NCI-H2081 (cell line): ENCODE measurements at places on chromosomes 7 and 10.

GRCh38 chr10:9043466-9043865 lies 989.0 kb downstream of the GATA3 start:
- DNase-seq, result no peak

- no peak for DNase-seq
Observed at GRCh38 chr7:33804140-33804660, 101.1 kb upstream of the BMPER start.

- no peak for DNase-seq
Observed at GRCh38 chr7:100444311-100445278, 8.3 kb upstream of the PPP1R35 start.

GRCh38 chr10:35459449-35459847 lies 123.1 kb downstream of the CCNY start:
- no peak for DNase-seq

- peak; percentile 44 for DNase-seq
Observed at GRCh38 chr7:73865738-73866445, 4.9 kb downstream of the TMEM270 start.

- DNase-seq, result peak; percentile 38
Observed at GRCh38 chr7:130942211-130942964, 208.4 kb upstream of the KLF14 start.

DNA sequence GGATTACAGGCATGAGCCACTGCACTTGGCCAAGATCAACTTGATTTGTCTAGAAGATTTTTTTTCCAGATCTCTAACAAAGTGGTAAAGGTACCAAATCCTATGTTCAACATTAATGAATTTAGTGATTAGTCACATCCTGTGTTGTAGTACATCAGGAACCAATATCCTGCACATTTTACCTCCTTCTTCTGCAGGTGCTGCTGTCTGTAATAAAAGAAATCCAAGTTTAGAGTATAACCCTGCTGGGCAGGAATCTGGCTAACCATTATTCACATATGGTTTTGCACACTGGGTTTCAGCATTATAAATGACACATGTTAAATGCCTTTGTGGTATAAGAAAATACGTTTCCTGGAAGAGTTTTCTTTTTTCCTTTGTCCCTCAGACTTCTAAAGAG lies 10.8 kb downstream of the PARD3 start:
- DNase-seq, result no peak

GRCh38 chr10:21145751-21146435 lies 248.8 kb upstream of the NEBL start:
- no peak for DNase-seq

DNA sequence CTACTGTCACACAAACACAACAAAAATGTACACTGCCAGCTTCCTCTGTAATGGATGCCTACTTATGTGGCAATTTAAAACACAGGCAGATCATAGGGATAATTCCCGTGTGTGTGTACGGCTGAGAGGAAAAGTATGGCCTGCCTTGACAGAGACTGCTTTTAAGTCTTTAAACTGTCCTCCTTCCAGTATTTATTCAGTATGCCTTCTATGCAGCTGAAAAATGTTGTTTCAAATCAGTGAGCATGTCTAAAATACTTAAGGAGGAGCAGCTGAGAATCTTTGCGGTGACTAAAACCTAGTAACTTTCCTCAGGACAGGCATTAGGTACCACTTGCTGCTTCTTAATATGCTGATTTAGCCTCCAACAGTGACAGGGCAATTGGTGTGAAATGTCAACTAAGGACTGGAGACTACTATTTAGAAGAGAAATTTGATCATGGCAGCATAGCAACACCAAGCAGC lies 126.3 kb downstream of the CACNA2D1 start:
- DNase-seq, result peak; percentile 72

- DNase-seq, result no peak
Observed at GRCh38 chr10:11714750-11715365, 27.3 kb upstream of the ECHDC3 start.

GRCh38 chr10:114684084-114684821 lies 26.2 kb upstream of the ABLIM1 start:
- DNase-seq, result no peak

DNA sequence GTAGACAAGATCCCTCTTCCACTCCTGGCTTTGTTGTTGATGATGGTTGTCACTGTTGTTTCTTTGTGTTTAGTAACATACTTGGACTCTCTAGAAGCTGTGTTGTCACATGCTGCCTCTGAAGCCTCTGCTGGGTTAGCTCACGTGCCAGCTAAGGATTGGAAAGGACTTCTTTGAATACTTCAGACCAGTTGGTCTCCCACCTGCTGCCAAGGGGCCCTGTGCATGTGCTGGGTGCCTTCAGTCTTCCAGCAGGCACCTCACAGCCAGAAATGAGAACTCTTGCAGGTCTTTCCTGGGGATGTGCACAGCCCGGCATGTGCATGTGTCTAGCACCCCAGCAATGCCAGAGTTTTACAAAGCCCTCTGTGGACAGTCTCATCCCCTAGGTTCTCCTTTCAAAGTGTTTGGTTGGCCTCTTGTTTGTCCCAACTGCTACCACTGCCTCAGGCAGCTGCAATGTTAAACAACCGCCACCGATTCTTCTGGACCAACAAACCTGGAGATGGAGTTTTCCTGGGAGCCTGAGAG lies 21.7 kb upstream of the NCAPG2 start:
- DNase-seq, result no peak

DNA sequence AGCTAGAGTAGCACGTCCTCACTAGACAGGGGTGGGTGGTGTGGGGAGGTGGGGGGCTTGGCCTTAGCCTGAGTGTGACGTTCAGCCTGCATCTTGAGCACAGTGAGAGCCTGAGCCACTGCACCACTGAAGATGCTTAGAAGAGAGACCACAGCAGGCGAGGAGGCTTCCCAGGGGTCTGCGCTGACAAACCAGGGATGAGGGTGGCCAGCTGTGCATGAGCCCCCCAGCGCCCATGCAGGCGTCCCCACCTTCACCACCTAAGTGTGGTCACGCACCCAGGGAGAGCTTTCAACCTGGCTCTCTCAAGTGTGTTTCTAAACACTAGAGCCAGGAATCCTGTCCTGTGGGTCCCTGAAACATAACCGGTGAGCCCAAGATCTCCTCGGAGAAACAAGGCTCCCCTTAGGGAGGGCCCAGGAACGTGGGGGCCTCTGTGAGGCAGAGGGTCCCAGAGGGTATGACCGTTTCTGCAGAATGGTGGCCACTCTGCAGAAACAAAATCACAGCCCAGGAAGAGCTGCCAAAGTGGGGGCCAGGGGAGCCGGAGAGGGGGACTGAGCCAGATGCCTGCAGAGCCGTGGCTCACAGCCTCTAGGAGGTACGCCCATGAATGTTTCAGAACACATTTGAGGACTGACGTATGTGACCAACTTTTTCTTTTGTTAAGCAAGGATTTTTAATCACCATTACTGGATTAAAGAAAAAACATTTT lies 85.2 kb upstream of the INSIG1 start:
- DNase-seq, result no peak

GRCh38 chr7:74619235-74619860 lies 38.2 kb upstream of the GTF2I start:
- DNase-seq, result no peak

- DNase-seq, result no peak
Observed at GRCh38 chr10:86813101-86813500, 56.7 kb downstream of the BMPR1A start.

DNA sequence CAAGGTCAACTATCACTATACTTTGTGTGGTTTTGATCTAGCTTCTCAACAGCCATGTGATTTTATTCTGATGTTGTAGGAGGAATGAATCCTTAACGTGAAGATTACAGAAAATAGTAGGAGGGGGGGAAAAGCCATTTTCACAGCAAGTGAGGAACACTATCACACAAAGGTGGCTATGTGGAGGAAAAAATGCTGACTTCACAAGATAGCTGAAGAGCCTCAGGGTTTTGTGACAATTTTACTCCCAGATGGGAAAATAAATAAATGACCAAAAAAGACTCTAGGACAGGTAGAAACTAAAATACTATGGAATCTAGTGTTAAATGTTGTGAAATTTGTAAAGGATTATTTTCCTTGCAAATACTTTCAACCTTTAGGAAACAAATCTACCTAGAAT lies 281.0 kb downstream of the ADRA2A start:
- no peak for DNase-seq

GRCh38 chr7:48188776-48189520 lies 17.7 kb downstream of the ABCA13 start:
- DNase-seq, result no peak

DNA sequence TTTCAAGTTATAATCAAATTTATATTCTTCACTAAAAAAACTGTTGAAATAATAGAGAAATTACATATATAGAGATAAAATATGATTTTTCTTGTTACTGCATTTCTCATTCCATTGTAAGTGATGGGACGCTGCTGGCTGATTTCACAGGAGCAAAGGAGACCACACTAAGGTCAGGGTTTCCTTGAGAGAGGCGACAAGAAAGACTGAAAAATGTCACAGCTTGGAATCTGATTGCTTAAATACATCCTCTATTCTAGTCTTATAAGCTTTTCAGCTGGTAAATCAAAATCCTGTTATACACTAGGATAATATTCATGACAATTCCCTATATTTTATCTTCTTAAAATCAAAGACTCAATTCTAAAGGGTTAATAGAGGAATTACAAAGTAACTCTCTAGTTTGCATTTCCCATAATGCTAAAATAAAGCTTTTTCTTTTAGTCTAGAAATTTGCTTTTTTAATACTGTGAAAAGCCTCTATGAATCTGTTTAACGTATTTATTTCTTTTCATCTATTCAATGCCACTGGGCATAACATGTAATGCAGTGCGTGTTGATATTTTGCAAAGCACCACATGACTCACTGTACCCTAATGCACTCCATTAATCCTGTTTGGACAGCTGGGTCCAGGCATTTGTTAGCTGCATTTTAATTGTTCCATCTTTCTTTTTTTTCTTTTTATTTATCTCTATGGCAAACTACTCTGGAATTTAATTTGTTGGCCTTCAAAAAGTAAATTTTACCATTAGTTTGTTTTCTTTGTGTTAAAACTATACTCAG lies 81.7 kb downstream of the RNF32 start:
- DNase-seq, result no peak

GRCh38 chr7:133109816-133110215 lies 27.9 kb upstream of the CHCHD3 start:
- DNase-seq, result no peak

DNA sequence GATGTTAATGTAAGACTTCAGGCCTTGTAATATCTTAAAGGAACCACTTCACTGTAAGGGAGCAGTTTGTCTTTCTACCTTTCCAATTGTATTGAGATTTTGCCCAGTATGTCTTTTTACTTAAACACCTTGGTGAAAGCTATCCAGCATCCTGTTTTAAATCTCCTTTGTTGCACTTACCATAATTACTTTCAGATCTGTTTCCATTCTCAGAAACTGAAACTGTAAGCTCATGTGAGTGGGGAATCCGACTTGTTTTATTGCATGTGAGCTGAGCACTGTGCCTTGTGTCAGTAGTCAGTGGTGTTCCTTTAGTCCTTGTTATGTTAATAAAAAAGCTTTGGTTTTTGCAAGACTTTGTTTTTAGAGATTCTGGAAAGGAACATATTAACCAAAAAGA lies 42.2 kb downstream of the BMPR1A start:
- DNase-seq, result no peak

DNA sequence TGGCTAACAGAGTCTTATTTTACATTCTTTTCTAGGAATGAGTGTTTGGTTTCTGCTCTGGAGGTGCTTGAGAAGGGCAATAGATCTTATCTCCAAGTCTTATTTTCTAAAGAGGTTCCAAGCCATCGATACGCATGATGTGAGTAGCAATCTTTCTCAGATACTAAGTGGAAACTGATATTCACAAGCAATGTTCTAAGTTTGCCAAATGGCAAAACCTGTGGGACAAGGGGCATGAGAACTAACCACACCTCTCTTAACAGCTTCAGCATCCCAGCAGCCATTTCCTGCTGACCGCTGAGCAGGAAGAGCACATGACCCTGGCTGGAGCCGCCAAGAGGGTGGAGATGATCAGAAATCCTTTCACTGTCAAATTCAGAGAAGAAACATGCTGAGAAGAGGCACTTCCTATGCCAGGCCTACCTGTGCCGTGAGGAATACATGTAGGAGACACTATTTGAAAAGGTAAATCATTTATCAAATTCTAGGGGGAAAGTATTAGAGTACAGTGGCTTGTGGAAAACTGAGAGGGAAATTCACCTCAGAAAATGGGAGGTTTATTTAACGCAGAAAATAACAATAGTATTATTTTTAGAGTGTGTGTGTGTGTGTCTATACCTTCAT lies 35.2 kb downstream of the CCDC71L start:
- DNase-seq, result no peak

GRCh38 chr7:31816810-31817209 lies 129.8 kb downstream of the PPP1R17 start:
- DNase-seq, result no peak

GRCh38 chr7:41878309-41879295 lies 175.7 kb upstream of the INHBA start:
- DNase-seq, result no peak

GRCh38 chr7:157412491-157413180 lies 75.8 kb downstream of the DNAJB6 start:
- no peak for DNase-seq

DNA sequence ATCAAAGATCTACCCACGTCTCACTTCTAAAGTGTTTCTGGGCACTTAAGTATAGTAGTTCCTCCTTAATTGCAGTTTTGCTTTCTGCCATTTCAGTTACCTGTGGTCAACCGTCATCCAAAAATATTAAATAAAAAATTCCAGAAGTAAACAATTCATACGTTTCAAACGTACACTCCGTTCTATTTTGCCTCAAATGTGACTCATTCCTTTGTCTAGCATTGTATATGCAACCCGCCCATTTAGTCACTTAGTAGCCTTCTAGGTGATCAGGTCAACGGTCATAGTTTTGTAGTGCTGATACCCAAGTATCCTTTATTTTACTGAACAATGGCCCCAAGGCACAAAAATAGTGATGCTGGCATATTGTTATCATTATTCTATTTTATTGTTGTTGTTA lies 33.8 kb downstream of the HGF start:
- DNase-seq, result no peak

DNA sequence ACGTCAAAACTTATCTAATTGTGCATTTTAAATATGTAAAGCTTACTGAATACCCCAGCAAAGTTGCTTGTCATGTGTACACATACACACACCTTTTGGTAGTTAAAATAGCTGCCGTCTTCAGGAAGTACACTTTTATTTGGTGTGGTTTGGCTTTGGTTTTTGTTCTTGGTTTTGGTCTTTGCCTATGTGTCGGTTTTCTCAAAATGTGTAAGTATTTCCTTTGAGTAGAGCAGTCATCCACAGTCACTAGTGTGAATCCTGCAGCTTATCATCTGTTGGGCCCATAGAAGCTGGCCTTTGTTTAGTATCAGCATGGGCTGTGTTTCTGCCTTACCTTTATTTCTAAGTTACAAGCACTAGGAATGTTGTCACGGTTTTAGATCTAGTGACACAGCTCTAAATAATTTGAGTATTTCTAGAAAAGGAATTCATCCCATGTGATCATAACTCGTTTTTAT lies 35.3 kb downstream of the NET1 start:
- no peak for DNase-seq

- DNase-seq, result no peak
Observed at GRCh38 chr7:106083717-106084116, 28.4 kb downstream of the SYPL1 start.

- DNase-seq, result no peak
Observed at GRCh38 chr7:148584154-148584827, 6.3 kb upstream of the C7orf33 start.
